ENCODE measurements at places on chromosomes 3 and 15.
A peak's percentile ranks its signal among the peaks of the same experiment; 100 is the strongest.

- peak; percentile 81 for DNase-seq
These were observed 655 bp upstream of the TMOD3 start for GRCh38 chr15:51828621-51829375.

DNA sequence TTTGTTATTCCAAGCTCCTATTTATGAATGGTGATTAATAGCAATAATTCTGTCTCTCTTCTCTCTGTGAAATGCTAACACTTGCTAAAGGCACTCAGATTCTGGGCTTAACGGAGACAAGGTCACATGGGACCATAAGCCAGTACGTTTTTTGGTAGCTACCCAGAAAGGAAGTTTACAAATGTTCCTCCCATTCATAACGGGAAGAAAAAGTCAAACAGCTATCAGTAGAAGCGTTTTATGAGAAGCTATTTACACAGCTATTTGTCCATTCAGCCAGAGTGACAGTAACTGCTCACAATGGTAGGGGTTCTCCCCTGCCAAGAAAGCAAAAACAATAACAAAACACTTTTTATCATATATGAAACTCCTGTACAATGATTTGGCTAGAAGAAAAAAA lies 51.5 kb downstream of the ZMAT3 start:
- no peak for DNase-seq

- no peak for DNase-seq
These were observed 15.3 kb upstream of the MCCC1 start for GRCh38 chr3:183114384-183115178.

- no peak for DNase-seq
These were observed 339.6 kb downstream of the EPHB1 start for GRCh38 chr3:135134684-135135075.

DNA sequence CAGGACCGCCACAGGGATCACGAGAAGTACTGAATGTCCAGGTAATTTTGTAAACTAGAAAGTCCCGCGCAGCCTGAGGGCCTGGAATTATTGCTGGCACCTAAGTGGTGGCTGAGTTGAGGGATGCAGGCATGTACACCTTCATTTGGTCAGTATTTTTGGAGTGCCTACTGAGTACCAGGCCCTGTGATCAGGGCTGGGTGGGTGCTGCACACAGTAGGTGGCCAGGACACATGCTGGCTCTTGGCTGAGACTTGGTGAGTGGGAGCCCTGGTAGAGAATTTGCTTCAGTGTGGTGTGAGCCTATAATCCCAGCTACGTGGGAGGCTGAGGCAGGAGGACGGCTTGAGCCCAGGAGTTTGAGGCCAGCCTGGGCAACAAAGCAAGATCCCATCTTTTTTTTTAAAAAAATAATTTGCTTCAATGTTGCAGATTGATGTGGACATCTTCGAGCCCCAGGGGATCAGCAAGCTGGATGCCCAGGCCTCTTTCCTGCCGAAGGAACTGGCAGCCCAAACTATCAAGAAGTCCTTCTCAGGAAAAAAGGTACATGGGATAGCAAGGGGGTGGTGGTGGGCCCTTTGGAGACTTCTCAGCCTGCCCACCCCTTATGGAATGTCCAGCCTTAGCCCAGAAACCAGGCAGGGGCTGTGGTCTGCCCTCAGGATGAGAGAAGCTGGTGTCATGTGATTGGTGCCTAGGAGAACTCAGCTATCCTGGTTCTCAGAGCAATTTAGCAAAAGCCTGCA lies 2.6 kb downstream of the ITIH1 start:
- DNase-seq: no peak

DNA sequence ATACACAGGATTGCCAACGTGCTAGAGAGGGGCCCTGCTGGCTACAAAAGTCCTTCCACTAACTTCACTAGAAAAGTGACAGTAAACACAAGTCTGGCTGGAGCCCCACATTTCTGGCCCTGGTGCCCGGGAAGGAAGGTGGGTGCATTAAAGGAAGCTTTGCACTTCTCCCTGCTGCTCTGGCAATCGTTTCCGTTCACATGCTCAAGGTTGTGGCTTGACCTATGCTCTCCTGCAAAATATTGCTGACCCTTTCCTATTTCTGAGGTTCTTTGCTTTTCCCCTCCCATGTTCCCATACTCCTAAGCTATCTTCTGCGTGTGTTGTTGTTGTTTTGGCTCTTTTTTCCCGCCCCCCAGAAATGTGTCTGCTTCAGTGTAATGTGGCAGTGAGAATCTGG lies 9.1 kb upstream of the CCR3 start:
- DNase-seq: no peak

- no peak for DNase-seq
These were observed 577.3 kb upstream of the ZNF717 start for GRCh38 chr3:76362643-76363042.

DNA sequence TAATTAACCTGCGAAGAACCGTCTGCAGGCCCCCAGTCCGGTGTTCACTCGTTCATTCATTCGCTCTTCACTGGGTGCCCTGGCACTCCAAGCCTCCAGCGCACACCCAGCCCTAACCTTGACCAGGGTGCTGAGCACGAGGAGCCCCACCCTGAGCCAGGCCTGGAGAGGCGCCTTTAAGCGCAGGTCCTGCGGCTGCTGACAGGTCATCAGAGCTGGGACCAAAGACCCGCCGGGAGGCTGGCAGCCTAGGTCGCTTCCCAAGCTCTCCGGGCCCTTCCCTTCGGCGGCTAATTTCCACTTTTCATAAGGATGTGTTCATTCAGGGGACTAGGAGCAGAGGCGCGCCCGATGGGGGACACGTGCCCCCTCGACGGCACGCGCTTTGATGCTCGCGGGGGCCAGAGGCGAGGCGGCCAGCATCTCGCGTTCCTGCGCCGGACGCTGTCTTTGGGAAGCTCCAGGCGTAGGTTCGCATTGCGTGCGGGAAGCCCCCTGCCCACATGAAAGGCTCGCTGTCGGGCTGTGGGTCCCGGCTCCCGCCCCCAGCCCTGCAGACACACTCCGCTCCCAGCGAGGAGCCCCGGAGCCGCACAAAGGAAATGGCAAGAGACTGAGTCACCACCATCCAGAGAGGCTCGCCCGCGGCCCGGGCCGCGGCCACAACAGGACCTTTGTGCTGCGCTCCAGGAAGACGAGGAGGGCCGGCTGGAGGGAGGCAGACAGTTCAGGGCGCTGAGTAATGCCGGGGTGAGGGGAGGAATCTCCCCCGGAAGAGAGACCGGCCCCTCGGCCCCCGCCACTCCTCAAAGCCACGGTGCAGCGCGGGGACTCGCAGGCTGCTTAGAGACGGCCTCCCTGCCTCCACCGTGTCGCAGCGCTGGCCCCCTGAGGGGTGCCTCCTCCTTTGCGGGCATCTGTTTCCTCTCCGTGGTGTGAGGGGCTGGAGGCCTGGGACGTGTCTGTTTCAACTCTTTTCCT lies 266.4 kb upstream of the HES1 start:
- DNase-seq: peak; percentile 89

GRCh38 chr3:137409584-137409983 lies 354.5 kb upstream of the SOX14 start:
- DNase-seq: no peak

- peak; percentile 40 for DNase-seq
These were observed 286.0 kb upstream of the ZPLD1 start for GRCh38 chr3:102148598-102149337.

GRCh38 chr3:130374908-130375307 lies 29.4 kb downstream of the COL6A5 start:
- DNase-seq: no peak

DNA sequence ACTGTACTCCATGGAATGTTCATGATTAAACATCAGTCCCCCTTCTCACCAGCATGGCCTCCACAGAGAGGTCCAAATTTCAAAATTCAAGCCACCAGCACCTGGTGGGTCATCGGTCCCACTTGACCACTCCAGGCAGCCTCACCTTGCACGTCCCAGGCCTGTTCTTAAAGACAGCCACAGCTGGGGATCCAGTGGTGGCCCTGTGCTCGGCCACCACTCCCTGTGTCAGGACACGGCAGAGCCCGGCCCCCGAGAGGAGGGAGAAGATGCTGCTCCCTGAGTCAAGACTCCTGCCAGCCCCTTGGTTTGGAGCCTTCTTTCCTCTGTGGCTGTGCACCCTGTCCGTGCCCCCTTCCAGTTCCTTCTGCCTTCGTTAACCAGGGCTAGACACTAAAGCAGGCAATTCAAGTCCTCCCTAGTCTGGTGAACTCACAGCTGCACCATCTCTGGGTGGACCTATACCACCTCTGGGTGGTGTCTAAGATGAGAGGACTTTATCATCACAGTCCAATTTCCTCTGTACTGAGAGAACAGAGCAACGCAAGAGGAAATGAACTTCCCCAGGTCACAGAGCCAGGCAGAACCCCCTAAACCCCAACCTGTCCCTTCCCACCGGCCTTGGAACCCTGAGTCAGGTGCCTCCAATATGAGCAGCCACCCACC lies 97.1 kb downstream of the MEGF11 start:
- no peak for DNase-seq

DNA sequence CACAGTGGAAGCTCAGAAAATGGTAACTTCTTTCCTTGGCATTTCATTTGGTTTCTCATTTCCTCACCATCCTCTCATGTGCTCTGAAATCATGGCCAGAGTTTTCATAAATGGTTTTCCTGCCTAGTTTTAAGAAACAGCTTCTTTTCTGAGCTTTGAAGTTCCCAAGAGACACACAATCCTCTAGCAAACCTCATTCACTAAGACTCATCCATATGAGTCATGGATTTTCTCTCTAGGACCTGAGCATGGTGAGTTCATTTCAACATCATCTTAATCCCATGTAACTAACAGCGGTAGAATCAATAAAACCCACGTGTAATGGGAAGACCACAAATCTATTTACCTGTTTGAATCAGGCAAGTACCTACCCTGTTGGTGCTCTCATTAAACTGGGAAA lies 274.5 kb upstream of the LRTM1 start:
- DNase-seq: peak; percentile 67

DNA sequence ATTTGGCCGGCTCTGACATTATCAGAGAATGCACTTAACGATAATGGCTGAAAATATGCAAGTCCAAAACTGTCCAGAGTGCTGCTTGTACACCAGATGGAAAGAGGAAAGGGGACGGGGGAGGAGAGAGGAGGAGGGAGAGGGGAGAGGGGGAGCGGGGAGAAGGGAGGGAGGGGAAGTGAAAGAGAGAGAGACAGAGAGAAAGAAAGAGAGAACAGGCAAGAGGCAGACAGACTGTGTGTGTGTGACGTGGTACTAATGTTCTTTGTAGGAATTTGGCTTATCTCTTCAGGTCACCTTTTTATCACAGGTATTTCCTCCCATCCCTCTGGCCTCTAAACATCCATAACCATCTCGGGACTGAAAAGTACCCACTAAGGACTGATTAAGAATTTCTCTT lies 75.1 kb upstream of the LMOD3 start:
- no peak for DNase-seq

DNA sequence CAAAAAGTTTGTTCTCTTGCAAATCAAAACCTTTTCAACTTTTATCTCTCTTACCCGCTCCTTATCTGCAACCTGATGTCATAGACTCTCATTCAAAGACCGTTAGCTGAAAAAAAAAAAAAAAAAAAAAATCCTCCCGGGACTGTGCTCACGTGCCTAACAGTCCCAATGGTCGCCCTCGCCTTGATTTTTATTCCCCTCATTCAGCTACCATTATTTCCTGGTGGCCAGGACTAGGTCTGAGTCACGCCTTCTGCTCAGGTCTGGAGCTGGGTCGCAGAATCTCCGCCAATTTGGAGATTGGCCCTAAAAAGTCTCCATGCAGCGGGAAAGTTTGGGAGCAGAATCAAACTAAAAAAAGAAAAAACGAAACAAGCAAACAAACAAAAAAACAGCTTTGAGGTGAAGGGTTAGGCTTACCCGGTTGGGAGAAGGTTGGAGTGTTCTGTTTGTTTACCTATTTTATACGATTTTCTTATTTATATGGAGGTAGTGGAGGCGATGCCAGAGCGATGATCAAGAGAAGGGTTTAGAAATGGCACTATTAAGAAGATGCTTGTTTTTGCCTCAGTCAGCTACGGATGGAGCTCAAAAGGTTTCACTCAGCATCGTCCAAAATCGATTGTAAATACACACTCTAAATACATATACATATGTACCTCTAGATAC lies 51.1 kb downstream of the ZIC4 start:
- no peak for DNase-seq

GRCh38 chr15:40310001-40310959 lies 2.5 kb upstream of the PLCB2 start:
- DNase-seq: peak; percentile 54

DNA sequence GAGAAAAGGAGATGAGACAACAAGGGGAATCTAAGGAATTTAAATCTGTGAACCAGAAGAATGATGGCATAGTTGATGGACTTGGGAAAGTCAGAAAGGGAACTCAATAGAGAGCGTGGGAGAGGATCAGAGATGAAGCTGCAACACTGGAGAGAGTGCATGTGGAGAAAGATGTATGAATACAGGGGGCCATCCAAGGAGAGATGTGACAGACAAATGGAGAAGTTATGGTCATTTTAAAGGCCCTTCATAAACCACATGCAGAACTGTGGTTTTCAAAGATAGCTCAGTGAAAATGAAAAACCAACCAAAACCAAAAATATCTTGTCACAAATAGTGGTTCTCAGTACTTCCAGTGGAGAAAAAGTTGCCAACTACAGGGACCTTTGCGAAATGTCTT lies 265.2 kb downstream of the SUCLG2 start:
- DNase-seq: no peak

DNA sequence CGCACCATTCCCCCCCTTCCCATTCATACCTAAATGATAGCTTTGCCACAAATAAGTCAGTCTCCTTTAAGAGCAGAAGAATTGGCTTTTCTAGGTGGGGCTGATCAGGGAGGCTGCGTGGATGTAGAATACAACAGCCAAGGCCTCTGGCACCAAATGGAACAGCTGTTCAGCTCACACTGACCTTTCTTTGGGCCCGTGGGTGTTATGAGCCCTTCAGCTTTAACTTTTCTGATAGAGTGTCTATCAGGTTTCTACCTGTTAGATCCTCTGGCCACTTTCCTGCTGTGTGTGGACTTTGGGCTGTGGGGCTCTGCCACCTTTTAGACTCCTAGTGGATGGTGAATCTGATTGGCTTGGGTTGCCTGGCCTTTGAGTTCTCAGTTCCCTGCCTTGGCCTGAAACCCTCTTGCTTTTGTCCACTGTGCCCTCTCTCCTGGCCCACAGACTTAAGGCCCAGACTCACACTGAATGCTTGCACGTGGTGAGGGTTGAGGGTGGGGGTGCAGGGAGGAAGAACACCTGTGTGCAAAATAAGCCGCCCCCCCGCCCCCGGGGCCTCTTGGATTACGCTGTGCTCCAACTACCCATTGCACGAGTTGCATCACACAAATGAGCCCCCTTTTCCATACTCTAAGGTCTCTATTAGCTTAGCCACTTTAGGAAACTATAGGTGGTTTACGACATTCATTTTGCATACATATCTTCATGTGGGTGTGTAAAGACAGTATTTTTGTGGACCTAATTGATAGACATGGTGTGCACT lies 1.3 kb upstream of the RFX7 start:
- DNase-seq: no peak
